Stimulated activated CD8-positive, alpha-beta memory T cell treated with anti-CD3 and anti-CD28 coated beads, Interleukin-15, amount 100 ng/mL, for 4 hours (primary cell): ENCODE measurements at places on chromosomes 12 and 14.

DNA sequence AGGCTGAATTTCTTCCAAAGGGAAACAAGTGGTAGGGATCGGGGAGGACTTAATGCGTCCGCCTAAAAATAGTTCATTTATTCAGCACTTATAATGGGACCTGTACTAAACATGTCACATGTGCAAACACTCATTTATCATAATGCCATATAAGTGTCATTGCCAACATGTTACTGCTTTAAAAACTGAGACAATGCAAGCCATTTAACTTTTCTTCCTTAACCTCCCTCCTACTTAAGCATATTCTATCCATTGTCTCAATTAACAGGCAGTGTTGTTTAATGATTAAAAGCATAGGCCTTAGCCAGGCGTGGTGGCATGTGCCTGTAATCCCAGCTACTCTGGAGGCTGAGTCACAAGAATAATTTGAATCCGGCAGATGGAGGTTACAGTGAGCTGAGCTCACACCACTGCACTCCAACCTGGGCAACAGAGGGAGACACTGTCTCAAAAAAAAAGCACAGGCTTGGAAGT is 13.5 kb upstream of the SCFD1 start:
- DNase-seq: no peak

DNA sequence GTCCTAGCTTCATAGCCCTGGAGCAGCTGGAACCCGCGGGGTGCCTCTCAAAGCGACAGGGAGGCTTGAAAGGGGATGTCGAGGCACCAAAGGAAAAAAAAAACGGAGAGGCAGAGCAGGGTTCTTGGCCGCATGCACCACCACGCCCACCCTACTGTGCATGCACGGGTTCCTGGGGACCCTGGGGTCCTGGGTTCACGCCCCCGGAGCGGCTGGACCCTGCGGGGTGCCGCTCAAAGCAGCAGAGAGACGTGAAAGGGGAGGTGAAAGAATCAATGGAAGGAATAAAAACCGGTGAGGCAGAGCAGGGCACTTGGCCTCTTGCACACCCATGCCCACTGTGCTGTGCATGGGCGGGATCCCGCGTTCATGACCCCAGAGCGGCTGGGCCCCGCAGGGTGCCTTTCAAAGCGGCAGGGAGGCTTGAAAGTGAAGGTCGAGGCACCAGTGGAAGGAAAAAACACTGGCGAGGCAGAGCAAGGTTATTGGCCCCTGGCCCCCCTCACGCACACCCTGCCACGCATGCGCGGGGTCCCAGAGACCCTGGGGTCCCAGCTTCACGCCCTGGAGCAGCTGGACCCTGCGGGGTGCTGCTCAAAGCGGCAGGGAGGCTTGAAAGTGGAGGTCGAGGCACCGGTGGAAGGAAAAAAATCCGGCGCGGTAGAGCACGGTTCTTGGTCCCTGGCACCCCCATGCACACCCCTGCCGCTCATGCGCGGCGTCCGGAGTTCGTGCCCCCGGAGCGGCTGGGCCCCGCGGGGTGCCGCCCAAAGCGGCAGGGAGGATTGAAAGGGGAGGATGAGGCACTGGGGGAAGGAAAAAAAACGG is 318.5 kb downstream of the ALG10 start:
- DNase-seq: no peak

DNA sequence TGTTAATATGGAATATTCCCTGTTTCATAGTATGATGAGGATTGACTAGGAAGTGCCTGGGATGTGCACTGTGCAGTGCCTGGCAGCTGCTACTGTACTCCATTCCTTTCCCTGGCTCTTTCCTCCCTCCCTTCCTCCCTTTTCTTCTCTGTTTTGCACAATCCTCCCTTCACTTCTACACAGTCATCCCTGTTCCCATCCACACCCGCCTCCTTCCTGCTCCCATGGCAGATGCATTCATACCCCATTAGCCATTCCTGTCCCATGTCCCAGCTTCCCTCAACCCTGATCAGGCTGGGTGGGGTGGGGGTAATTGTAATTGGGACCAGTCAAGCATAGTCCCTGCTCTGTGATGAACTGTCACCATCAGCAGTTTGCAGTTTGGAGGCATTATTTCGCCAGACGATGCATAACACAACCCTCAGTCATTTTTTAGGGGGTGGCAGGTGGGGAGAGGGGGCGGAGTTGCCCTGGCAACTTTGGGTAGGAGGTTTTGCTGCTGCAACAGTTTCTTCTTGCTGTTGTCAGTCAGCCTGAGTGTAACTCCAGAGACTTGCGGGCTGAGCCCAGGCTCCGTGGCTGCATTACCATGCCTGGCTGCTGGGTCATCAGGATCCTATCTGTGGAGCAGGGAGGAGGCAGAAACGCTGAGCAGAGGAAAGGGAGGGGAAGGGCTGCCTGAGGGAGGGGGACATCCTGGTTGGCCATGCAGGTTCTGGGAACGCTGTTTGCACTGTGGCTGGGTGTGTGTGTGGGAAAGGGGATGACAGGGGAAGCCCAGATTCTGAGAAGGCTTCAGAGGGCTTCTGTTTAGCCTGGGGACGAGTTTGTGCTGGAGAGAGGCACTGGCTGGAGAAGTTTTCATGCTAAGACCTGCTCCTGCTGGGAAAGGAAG is 4.1 kb upstream of the KRT84 start:
- DNase-seq: no peak

- no peak for DNase-seq
These were observed 214.9 kb upstream of the HMGA2 start for GRCh38 chr12:65609359-65609771.

- DNase-seq: no peak
These were observed 59.4 kb downstream of the ZNF664 start for GRCh38 chr12:124032265-124032886.

DNA sequence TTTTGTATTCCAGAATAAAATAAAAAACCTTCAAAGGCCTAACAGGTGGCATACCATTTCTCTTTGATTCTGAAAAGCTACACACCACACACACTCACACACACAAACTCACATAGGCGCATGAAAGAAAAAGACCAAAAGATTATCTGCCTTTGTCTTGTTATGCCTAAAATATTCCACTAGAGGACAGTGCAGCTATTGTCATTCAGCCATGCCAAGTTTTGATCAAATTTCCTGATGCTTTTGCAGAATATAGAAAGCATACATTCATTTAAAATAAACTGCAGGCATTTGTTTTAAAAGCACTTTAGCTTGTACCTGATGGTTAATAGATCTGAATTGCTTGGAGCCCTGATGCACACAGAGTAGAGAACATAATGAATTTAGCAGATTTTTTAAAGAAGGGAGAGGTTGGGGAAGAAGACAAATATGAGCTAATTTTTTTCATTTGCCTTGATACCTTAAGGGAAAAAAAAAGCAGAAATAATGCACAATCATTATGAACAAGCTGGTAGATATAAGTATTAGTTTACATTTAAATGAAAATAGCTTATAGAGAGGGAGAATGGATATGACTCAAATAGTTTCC is 1766.9 kb upstream of the SEL1L start:
- DNase-seq: no peak

- DNase-seq: no peak
These were observed 35.5 kb upstream of the RFLNA start for GRCh38 chr12:124259154-124260066.

GRCh38 chr12:85182699-85183098 is 97.3 kb upstream of the ALX1 start:
- DNase-seq: no peak

GRCh38 chr12:30570211-30570890 is 125.3 kb downstream of the IPO8 start:
- DNase-seq: no peak

DNA sequence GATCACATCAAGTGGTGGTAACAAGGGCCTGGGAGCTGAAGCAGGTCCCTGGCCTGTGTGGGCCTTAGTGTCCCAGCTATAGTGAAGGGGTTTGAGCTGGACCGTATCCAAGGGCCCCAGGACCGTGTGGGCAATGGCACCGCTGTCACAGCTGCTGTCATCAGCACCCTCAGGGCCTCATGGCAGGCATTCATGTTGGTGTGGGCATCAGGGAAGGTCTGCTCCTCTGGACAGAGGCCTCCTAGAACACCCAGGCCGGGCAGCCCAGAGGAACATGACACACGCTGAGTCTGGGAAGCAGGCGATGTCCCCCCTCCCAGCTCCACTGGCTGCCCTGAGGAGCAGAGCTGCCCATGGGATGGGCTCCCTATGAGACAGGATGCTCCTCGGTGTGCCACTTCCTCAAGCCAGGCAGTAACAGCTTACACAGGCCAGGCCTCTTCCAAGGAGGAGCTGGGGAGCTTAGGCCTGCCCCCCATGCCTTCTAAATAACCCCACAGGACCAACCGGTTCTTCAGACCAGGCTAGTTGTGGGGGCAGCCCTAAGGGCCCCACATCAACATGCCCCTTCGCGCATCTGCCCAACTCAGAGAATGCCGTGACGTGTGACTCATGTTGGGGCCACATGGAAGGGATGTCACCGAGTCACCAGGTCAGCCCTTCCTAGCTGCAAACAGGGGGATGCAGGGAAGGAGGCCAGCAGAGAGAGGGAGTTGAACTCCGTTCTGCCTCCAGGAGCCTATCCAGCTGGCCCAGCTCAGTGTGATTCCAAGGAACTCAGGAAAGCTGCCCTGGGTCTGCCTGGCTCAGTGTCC is 80.4 kb downstream of the PITPNM2 start:
- DNase-seq: no peak

- no peak for DNase-seq
These were observed 12.2 kb downstream of the SLC7A7 start for GRCh38 chr14:22802860-22803686.

GRCh38 chr14:104331871-104332605 is 193.7 kb downstream of the KIF26A start:
- no peak for DNase-seq

GRCh38 chr12:65765436-65765813 is 58.9 kb upstream of the HMGA2 start:
- no peak for DNase-seq

DNA sequence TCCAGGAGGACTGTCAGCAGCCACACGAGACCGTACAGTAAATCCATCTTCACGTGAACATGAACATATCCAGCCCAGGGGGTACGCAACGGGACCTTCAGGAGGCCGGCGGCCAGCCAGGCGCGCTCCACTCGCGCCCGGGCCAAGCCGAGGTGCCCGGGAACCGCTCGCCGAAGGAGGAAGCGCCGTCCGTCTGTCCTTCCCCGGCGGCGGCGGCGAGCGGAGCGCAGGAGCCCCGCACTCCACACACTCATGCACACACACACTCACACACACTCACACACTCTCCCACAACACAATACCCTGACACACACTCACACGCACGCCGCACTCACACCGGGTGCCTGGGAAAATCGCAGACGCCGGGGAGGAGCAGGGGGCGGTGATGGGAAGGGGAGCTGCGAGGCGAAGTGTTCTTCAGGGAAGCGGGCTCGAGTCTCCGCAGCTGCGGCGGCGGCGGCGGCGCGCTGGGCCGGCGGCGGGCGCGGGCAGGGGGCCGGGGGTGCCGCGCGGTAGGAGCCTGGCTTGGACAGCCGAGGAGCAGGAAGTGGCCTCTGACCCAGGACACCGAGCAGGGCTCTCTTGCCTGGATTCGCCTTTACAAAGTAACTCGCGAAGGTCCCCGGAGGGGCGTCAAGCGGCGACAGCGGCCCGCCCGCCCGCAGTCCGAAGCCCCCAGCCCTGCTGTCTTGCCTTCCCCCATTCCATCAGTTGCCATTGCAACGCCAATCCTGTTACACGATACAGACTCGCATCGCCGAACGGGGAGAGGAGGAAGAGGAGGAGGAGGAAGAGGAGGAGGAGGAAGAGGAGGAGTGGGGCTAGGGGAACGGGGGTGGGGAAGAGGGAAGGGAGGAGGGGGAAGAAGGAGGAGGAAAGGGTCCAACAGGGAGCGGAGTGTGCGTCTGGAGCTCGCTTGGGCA is 601 bp downstream of the MDGA2 start:
- DNase-seq: no peak

DNA sequence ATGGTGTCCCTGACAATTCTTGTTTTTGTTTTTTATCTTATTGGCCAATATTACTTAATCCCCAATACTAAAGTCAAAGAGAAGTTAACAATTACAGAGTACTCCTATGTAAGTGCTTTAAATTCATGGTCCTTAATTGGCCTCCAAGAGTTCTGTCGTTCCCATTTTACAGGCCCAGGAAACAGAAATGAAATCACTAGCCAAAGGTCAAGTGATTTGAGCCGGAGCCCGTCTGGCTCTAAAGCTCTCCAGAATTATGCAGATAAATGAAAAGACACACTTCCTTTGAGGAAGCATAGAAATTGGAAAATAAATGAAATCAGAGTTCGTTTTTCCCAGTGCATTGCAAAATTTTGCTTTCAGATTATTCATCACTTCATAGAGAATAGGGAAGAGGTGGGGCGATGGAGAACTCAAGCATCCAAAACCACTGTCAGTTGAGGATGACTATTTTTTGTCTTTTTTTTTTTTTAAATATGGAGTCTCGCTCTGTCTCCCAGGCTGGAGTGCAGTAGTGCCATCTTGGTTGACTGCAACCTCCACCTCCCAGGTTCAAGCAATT is 78.5 kb downstream of the MAP1LC3B2 start:
- DNase-seq: no peak

DNA sequence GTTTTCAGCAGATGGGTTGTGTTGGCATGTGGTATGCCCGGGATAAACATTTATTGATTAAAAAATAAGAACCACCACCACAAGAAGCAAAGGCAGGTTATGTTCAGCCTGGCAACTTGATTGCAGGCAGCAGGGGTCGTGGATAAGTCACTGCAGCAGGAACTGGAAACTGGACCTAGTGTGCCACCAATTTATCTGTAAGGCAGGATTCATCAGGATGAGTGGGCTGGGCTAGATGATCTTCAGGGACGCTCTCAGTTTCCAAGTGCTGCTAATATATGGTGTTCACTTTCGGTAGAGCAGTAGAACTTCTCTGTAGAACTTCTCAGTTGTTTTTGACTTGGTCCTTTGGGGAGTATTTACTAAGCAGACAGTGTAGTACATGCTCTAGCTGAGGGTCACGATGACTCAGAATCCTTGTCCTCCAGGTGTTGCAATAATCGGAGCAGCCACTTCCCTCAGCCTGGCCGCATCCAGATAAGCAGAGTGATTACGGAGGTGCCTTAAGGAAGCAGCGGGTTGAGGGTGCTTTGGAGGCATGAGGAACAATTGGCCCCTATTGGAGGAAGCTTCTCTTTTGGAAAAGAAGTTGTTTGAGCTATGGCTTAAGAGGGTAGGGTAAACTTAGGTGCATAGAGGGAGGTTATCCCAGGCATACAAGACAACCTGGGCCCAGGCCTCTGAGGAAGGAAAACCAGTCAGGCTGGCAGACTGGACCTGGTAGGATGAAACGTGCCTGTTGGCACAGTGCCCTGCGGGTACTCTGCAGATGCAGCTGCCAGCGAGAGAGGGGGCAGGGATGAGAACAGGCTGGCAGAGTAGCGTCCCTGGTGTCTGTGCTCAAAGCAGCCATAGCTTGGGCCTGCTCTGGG is 104.0 kb downstream of the GPR135 start:
- DNase-seq: no peak

GRCh38 chr12:79059557-79059956 is 195.0 kb downstream of the SYT1 start:
- no peak for DNase-seq
